GM06990 (cell line): ENCODE measurements at places on chromosomes 1 and 21.

DNA sequence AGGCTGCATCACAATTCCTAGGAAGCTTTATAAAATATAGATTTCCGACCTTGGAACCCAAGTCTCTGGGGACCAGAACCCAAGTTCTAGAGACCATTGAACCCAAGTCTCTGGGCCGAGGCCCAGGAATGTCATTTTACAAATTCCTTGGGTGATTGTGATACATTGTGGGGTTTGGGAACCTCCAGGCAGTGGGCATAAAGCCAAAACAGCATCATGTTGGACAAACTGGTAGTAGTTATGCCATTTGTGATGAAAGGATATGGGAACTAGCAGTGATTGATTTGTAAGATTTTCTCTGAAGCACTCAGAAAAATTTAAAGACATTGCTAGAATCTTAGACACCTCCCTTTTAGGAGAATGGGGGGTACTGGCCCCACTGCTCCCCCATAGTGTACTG, 160.2 kb downstream of the HIVEP3 start:
- DNase-seq: no peak

DNA sequence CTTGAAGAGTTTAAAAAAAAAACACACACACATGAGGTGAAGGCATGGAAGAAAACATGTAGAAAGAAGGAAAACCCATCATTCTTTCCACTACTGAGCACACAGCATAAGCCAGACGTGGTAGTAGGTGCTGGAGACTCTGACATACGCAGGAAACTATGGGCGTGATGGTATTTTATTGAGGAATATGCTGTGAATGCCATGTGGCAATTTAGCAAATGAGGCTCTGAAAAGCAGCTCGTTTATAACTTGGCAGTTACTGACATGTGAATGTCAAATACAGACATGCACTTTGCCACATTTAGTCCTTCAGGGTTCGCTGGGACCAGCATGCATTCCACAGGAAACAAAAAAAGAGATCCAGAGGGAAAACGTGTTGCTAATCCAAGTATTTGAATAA, 74.3 kb upstream of the IFNAR2 start:
- DNase-seq: no peak

GRCh38 chr1:46053734-46054133, 78.7 kb downstream of the PIK3R3 start:
- DNase-seq: no peak

- DNase-seq: no peak
These were observed 26.2 kb downstream of the NEK2 start for GRCh38 chr1:211648980-211649934.

DNA sequence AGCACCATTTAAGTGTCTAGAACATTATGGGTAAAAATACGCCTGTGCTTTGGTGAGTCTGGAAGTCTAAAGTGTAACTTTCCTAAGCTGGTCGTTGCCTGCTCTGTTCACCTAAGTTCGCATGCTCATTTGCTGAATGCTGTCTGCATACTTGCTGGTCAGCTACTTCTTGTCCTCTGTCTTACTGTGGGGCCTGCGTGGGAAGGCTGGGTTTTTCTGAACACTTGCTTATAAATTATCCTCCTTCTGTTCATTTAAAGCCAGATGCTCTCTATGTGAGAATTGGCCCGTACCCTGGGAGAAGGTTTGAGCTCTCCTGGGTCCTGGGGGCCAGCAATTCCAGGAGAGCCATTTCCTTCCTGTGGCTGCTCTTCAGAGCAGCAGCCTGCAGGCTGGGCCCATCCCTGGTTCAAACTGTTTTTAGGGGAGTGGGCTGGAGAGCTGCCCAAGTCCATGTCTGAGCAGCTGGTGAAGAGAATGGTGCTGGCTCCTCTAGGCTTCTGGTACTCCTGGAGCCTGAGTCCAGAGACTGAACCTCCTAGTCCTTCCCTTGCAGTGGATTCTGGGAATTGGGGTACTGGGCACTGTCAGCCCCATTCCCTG, 75.7 kb downstream of the GALNT2 start:
- DNase-seq: no peak

GRCh38 chr1:204563307-204563706, 47.1 kb downstream of the MDM4 start:
- no peak for DNase-seq

DNA sequence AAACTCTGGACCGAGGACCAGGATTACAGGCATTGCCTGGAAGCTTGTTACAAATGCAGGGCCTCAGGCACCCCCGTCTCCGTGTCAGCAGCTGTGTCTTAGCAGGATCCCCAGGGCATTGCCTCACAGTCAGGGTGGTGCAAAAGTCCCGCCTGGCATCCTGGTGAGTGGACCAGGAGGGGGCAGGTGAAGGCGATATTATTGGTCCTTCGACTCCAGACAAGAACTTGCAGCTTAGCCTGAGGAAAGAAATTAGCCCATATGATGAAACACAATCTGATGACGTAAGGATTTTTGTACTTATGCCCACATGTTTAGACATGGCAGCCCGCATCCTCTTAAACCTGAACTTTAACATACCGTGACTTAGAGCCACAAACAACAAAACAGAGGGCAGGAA, 40.8 kb downstream of the RSPH1 start:
- no peak for DNase-seq

GRCh38 chr1:13830616-13831280, 130.8 kb downstream of the PRDM2 start:
- no peak for DNase-seq

DNA sequence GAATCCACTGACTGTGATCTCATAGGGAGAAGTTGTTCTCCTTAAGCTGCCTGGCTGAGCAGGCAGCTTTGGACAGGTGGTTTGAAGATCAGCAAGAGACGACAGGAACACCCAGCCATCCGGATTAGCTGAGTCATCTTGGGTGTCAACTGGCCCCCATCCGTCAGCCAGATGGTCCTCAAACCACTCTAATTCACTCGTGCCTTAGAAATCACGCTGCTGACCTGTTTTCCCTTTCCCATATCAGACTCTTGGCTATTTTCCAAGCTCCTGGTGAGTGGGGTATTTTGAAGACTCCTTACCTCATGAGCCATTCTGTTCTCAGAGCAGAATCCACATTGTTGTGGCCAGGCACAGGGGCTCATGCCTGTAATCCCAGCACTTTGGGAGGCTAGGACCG, 149.1 kb upstream of the L1TD1 start:
- DNase-seq: no peak

DNA sequence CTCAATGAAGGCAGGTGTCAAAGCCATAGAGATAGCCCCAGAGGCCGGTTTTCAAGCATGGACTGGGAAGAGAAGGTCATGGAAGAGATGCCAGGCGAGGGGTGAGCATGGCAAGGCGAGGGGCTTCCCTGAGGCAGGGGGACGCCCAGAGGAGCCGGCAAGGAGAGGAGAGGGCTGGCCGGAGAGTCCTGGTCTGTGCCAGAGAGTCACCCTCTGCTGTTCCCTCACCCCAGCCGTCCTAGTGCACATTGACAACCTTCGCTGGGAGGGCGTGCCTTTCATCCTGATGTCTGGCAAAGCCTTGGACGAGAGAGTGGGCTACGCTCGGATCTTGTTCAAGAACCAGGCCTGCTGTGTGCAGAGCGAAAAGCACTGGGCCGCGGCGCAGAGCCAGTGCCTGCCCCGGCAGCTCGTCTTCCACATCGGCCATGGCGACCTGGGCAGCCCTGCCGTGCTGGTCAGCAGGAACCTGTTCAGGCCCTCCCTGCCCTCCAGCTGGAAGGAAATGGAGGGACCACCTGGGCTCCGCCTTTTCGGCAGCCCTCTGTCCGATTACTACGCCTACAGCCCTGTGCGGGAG, 28.8 kb downstream of the H6PD start:
- DNase-seq: no peak

DNA sequence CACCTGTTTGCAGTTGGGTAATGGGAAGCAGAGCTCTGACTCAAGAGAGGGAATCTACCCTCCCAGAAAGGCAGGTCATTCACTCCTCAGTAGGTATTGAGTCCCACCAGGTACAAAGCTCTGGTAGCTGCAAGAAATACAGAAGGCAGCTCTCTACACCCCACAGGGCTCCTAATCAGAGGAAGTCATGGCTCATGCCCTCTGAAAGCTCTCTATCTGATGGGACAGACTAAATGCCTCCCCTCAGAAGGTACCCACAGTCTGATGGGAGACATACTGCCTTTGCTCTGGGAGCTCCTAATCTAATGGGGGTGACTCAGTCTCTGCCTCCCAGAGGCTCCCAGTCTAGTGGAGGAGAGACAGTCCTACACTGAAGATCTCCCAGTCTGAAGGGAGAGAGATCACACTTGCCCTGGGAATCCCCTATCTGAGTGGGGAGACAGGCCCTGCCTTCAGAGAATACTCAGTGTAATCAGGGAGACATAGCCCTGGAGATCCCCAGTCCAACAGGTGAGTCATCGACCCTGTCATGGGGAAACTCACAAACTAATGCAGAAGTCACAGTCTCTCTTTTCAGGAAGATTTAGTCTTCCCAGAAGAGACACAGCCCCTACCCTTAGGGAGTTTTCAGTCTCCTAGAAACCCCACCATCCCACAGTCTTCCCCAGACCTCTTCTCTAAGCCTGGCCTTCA, 23.7 kb downstream of the CAMK1G start:
- DNase-seq: peak; percentile 20

DNA sequence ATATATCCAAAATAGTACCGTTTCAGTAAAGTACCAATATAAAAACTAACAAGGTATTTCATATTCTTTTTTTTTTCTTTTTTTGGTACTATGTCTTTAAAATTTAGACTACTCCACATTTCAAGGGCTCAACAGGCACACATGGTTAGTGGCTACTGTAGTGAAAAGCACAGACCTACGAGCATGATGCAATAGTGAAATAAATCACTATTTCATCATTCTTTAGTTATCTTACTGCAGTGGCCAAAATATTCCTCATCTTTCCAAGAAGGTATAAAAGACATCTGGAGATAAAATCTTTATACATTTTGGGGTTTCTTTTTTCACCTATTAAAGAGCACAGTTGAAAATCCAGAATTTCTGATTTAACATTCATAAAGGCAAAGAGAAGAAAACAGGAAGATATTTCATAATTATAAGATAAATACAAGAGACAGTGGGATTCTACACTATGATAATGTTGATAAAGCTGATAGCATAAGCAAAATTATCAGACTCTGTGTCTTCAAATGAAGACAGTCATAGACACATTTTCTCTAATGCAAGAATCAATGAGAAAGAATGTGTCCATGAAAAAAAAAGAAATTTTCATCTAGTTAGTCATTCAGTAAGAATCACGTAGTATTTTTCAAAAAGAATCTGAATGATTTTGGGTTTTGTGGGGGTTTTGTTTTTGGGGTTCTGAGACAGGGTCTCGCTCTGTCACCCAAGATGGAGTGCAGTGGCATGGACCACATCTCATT, 41.9 kb downstream of the CEP170 start:
- DNase-seq: no peak

- no peak for DNase-seq
These were observed 85.7 kb downstream of the GRIK3 start for GRCh38 chr1:36948606-36949005.

DNA sequence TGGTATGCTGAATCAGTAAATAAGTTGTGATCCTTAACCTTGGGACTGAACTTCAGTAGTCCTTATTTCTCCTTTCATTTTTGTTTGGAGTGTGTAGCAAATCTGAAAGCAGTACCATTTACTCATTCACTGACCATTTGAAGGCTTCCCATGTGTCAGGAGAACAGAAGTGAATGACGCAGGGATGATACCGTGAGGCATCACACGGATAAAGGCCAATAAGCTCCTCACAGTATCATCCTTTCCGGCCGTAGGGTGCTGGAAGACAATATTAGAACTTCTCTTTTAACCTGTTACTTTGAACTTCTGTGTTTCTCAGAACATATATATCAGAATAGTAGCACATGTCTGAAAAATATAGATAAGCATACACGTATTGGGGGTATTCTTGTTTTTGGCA, 21.3 kb downstream of the BACH1 start:
- DNase-seq: no peak

DNA sequence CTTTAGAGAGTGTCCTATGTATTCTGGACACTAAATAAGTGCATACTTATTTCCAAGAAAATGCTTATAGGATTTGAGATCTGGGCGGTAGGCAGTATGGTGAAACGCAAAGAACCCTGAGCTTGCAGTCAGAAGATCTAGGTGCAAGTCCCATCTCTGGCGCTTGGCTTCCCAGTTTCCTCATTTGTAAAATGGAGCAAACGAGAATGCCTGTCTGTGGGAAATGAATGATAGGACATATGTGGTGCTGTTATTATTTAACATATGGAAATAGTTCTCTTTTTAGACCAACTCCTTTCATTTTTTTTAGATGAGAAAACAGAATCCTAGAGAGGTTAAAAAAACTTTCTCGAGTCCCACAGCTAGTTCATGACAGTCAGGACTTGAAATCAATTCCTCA, 25.2 kb upstream of the ROR1 start:
- DNase-seq: no peak

DNA sequence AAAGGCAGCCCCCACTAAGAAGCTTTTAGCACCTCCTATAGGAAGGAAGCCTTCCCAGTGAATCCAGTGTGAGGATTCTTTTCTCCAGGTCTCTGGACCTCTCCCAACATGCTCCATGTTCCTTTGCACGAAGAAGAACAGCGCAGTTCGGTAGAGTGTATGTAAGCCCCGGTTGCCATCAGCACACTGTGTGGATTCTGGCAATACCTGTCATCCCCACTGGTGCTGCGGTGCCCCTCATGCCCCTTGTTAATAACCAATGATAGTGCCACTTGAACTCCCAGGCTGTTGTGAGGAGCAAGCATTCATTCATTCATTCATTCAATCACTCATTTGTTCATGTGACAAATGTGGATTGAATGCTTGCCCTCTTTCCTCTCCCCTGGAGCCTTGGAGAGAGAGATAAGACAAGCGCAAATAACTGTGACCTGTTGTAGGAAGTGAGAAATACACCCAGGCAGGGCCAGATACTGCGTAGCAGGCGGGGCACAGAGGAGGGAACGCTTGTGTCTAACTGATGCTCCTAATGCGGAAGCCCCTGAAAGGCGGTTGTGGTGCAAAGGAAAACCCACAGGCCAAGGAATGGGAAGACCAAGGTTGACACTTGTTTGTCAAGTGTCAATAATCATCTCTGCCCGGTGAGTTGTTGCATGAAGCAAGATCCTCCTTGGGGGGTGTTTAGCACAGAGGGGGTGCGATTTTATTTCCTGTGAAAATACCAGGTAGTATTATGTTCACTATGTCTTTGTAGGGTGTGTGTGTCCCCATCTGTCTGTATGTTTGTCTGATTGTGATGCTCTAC, 9.8 kb downstream of the LGR6 start:
- DNase-seq: no peak

- DNase-seq: no peak
These were observed 179.1 kb downstream of the PSMG1 start for GRCh38 chr21:39003982-39004633.

DNA sequence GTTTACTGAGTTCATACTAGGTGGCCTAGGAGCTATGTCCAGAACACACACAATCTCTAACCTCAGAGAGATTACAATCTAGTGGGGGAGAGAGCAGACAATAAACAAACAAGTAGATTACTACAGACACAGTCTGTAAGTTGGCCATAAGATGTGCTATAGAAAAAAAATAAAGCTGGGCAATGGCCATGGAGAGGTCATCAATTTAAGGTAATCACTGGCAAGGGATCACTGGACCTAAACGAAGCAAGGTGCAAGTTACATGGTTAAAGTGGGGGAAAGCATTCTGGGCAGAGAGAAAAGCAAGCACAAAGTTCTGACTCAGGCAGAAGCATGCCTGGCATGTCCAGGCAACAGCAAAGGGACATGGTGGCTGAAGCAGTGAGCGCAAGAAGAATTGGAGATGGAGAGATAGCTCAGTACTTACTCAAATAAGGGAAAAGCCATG, 147.0 kb downstream of the RERE start:
- DNase-seq: no peak
